Germinal center (tissue), 1 donor: ENCODE measurements at places on chromosomes 3 and 15.
A peak's percentile ranks its signal among the peaks of the same experiment; 100 is the strongest.

- DNase-seq = no peak
Observed at GRCh38 chr3:99212969-99213368, 311.5 kb upstream of the DCBLD2 start.

DNA sequence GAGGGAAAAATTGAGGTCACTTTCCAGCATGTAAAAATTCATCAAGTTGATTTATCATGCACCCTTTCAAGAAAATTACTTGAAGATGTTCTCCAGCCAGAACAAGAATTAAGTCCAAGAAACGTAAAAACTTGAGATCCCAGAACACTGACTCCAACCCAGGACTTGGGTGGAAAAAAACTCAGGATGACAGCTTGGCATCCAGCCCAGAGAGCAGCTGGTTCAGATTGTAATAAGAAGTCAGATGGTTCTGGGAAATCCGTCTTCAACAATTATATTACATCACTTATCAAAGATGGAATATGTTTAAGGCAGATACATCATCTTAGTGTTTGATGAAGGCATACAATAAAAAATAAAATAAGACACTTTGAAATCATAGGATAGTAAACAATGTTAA lies 23.0 kb upstream of the DNAJC13 start:
- DNase-seq = no peak

DNA sequence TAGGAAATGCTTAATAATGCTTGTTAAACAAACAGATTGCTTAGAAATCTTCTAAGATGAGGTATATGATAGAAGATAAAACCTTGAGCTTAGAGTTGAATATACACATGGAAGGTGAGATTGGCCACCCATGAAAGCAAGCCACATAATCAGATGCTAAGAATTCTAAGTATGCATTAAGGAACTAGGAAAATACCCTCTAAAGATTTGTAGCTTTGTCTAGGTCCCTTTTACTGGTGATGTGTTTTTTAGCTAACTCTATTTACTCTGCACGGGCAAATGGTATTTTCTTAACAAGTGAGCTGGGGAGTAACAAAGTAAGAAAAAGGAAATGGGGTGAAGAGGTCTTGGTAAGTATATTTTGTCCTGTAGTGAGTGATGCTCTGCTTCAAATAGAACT lies 310.3 kb downstream of the OXSM start:
- DNase-seq = no peak

- no peak for DNase-seq
Observed at GRCh38 chr3:9349321-9350117, 13.3 kb upstream of the THUMPD3 start.

- no peak for DNase-seq
Observed at GRCh38 chr3:17013050-17013449, 128.3 kb downstream of the PLCL2 start.

DNA sequence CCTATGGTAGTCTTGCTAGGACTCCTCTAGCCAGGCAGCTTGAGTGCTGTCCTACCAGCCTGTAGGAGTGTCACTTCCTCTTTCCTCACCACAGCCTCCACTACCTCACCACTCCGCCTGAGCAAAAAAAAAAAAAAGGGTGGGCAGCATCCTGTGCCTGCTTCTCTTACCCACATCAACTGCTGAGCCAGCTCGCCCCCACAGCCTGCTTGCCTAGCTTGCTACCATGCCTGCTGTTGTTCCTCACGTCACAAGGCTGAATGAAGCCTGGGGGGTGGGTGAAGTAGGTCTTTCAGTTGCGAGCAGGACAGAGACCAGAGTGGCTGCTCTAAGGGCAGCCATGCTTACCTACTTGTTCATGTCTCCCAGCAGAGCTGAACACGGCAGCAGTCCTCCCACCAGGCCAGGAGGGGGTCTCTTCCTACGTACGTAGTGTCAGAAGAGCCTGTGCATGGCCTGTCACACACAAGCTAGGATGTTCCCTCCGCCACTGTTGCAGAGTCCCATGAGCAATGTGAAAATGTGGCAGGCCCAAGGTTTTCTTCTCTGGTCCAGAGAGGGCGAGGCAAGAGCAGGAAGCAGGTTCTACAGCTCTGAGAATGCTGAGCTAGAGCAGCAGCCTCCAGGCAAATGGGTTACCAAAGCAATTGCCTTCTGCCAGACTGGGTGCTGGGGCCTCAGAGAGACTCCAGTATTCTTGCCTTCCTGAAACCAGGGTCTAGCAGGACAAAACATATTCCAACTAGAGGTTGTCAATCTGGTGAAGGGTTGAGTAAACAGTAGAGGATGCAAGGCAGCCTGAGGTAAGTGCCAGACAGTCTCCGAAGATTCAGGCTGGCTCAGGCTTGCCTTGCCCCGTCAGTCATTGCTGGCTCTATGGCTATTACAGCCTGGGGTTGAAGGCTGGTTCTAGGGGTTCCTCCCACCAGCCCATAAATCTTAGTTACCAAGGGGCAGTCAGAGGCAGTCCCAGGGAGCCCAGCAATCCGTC lies 8.1 kb downstream of the PPM1M start:
- DNase-seq = peak; percentile 91
